ENCODE measurements at places on chromosomes 13 and 19.

- no peak for DNase-seq
Observed at GRCh38 chr13:39783051-39783450, 127.6 kb downstream of the COG6 start.

DNA sequence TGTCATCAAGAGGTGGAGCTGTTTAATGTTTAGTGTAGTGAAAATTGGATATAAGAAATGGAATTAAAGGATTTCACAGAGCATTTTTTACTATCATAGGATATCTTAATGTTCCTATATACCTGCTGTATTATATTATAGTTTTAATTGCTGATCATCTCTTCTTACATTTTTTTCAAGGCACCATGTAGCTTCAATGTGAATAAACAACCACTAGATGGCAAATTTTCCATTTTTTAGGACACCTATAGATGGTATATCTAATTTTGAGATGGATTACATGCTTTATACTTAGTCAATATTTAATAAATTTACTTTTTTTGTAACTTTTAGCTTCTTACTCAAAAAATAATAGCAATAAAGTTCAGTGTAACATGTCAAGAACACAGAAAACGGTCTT, 9.0 kb upstream of the ATXN8OS start:
- no peak for DNase-seq

- no peak for DNase-seq
Observed at GRCh38 chr13:41231786-41232185, 31.6 kb downstream of the MTRF1 start.

DNA sequence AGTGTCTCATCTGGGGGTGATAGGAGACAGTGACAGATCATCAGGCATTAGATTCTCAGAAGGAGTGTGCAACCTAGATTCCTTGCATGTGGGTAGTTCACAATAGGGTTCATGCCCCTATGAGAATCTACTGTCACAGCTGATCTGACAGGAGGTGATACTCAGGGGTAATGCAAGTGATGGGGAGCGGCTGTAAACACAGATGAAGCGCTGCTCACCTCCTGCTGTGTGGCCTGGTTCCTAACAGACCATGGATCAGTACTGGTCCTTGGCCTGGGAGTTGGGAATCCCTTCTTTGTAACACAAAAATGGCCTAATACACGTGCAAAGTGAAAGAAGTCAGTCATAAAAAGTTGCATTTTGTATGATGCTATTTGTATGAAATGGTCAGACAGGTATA, 107.6 kb upstream of the TUBA3C start:
- DNase-seq: no peak

GRCh38 chr13:52411629-52412028, 5.7 kb upstream of the THSD1 start:
- no peak for DNase-seq
